ENCODE measurements at places on chromosomes 5 and 9. TPM values are rescaled to one million over a fixed set of nuclear protein-coding genes. Genes with fewer than 3 reads are reported as not detected.

DNA sequence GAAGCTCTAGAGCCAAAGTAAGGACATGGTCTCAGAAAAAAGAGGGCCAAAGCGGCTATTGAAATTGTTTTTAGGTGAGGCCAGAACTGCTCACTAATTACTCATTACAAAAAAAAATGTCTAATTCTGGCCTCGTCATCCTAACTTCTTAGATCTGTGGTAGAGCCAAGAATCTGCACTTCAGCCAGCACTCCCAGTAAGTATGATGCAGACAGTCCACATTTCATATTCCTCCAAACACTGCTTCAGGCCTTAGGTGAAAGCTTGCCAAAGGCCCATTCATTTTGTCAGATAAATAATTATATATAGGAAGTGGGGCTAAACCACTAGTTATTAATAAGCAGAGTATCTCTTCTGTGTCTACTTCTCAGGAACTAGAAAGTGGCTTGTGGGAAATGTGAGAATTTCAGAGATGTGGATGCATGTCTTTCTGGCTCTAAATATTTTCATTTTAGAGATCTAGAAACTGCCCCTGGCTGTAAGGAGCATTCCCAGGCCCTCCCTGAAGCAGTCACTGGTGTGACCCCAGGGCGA is 554.0 kb downstream of the TLE4 start:
- no peak for DNase-seq

GRCh38 chr9:114521846-114522245 is 16.6 kb upstream of the WHRN start:
- DNase-seq: no peak

DNA sequence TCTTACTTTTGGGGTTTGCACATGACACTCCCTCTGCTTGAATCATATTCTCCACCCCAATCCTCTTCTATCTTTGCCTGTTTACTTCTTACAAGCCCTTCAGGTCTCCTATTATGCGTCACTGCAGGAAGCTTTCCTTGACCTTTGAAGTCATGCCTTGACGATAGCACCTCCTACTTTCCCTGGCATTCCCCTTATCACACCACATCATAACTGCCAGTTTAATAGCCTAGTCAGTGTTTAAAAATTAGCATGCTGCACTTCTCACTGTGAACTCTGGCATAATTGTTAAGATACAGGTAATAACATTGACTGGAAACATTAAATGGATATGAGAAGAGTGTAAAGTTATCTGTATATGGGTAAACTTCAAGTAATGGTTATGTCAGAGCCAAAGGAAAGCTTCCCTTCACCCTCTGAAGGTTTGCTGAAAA is 37.1 kb upstream of the CEP120 start:
- DNase-seq: no peak

Gene ZNF462
- total RNA-seq: 30.3 TPM

Gene IFNE
- total RNA-seq: not detected

DNA sequence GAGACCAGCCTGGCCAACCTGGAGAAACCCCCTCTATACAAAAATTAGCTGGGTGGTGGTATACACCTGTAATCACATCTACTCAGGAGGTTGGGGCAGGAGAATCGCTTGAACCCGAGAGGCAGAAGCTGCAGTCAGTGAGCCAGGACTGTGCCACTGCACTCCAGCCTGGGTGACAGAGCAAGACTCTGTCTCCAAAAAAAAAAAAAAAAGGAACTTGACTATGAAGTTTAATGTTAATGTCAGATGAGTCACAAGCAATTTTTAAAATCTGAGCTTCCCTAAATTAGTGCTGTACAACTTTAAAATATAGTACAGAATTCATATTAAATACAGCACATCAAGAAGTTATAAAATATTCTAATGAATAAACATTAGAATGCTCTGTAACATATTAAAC is 1.5 kb downstream of the MEIKIN start:
- no peak for DNase-seq

GRCh38 chr9:111839387-111839786 is 44.6 kb upstream of the SHOC1 start:
- no peak for DNase-seq

Gene MCC
- total RNA-seq: 12.5 TPM

Gene SLC1A1
- total RNA-seq: 46.6 TPM

Gene LHX3
- total RNA-seq: not detected

Gene GABRP
- 0.26 TPM for total RNA-seq

All from left lung (tissue), 14 donors.